ENCODE measurements at places on chromosomes 12 and 14.

- DNase-seq: no peak
Observed at GRCh38 chr12:66065641-66066136, 64.9 kb downstream of the LLPH start.

- no peak for DNase-seq
Observed at GRCh38 chr12:14422516-14423230, 57.2 kb downstream of the ATF7IP start.

DNA sequence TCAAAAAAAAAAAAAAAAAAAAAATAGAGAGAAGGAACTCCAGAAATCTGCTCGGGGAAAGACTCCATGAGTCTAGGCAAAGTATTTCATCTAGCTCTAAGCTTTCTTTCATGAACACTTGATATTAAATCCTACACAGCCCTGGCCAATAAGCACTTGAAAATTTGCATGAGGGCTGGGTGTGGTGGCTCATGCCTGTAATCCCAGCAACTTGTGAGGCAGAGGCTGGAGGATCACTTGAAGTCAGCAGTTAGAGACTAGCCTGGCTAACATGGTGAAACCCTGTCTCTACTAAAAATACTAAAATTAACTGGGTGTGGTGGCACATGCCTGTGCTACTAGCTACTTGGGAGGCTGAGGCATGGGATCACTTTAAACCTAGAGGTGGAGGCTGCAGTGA lies 13.1 kb upstream of the METAP2 start:
- no peak for DNase-seq

DNA sequence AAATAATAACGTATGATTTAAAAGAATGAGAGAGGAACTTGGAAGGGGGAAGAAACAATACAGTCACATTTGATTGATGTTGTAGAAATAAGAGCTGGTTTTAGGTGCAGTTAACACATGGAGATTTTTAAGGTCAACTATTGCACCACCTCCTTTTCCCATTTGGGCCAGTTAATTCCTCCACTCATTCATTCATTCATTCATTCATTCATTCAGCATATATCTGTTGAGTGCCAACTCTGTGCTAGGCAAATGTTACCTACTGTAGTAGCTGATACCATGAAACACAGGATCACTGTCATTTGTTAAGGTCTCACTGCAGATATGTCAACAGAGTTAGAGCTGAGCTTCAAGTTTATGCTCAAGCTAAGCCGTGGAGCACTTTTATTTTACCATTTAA lies 115.7 kb upstream of the ARID2 start:
- no peak for DNase-seq

DNA sequence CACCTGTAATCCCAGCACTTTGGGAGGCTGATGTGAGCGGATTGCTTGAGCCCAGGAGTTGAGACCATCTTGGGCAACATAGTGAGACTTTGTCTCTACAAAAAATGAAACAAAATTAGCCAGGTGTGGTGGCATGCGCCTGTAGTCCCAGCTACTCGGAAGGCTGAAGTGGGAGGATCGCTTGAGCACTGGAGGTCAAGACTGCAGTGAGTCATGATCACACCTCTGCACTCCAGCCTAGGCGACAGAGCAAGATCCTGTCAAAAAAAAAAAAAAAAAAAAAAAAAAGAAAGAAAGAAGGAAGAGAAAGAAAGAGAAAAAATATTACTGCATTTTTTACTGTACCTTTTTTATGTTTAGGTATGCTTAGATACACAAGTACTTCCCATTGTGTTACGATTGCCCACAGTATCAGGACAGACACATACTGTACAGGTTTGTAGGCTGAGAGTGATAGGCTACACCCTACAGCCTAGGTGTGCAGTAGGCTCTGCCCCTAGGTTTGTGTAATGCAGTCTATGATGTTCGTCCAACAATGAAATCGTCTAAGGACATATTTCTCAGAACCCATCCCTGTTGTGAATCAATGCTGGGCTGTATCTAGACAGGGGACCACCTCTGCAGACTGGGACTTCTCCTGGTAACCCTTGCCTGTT lies 160.4 kb upstream of the PWP1 start:
- DNase-seq: no peak

GRCh38 chr12:49529414-49529813 lies 9.4 kb upstream of the KCNH3 start:
- DNase-seq: no peak
